ENCODE measurements at places on chromosomes 7 and 10. TPM values are rescaled to one million over a fixed set of nuclear protein-coding genes. Genes with fewer than 3 reads are reported as not detected.

HELLS gene
- 27.5 TPM for total RNA-seq

HMX2 gene
- total RNA-seq = not detected

ANK3 gene
- total RNA-seq = 5.4 TPM

PANK1 gene
- total RNA-seq = 4.6 TPM

ATG9B gene
- 0.08 TPM for total RNA-seq

CYP3A7 gene
- total RNA-seq = not detected

SPDYE2B gene
- not detected for total RNA-seq

CH25H gene
- not detected for total RNA-seq

C7orf33 gene
- not detected for total RNA-seq

SFTPA1 gene
- not detected for total RNA-seq

VIPR2 gene
- total RNA-seq = not detected

CUEDC2 gene
- total RNA-seq = 76.2 TPM

ARMC3 gene
- not detected for total RNA-seq

MEOX2 gene
- not detected for total RNA-seq

BHLHA15 gene
- 1.2 TPM for total RNA-seq

FXYD4 gene
- total RNA-seq = not detected

BMS1 gene
- total RNA-seq = 20.5 TPM

CHAT gene
- total RNA-seq = not detected

ABHD11 gene
- total RNA-seq = 29.6 TPM

PDCD4 gene
- total RNA-seq = 48.3 TPM

FAM221A gene
- 0.08 TPM for total RNA-seq
